PC-3 (cell line): ENCODE measurements at places on chromosomes 7 and 10. TPM values are rescaled to one million over a fixed set of nuclear protein-coding genes. Genes with fewer than 3 reads are reported as not detected.

Gene POT1
- total RNA-seq: 18.7 and 20.2 TPM in 2 replicates

- no peak overlapping the region for H3K27ac ChIP-seq
- H3K27me3 ChIP-seq: no peaks in the 10 kb centered on the region
- DNase-seq: peak; percentile 77
- H3K36me3 ChIP-seq: no peaks in the 10 kb centered on the region
- H3K4me3 ChIP-seq: no peak overlapping the region
Measured at GRCh38 chr10:79380125-79380945, 33.1 kb downstream of the PPIF start.

DNA sequence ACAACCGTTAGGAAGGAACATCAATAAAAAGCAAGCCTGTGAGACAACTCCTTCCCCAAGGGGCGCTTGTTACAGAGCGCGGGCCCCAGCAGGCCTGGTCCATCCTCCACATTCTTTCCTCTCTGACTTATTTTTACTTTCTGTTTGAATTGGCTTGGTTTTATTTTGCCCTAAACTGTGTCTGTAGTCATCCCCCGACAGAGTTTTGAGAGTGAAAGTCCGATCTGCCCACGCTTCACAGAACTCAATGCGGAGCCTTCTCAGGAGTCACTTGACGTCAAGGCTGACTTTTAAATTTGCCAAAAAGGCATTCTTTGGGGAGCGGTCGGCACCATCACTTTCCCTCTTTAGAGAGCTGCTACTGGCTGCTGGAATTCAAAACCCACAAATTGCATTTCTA, 150.1 kb upstream of the KLF6 start:
- peaks cover 11% of the 10 kb centered on the region for H3K4me1 ChIP-seq
- no peak overlapping the region for H3K4me3 ChIP-seq
- DNase-seq: no peak
- H3K27ac ChIP-seq: peak overlapping the region; percentile 58

Gene PARP12
- total RNA-seq: 25.5 and 28.1 TPM in 2 replicates

- no peak for DNase-seq
- no peaks in the 10 kb centered on the region for H3K36me3 ChIP-seq
- H3K27ac ChIP-seq: no peak overlapping the region
- no peaks in the 10 kb centered on the region for H3K4me1 ChIP-seq
Measured at GRCh38 chr10:48462482-48463020, 142.3 kb downstream of the ARHGAP22 start.

DNA sequence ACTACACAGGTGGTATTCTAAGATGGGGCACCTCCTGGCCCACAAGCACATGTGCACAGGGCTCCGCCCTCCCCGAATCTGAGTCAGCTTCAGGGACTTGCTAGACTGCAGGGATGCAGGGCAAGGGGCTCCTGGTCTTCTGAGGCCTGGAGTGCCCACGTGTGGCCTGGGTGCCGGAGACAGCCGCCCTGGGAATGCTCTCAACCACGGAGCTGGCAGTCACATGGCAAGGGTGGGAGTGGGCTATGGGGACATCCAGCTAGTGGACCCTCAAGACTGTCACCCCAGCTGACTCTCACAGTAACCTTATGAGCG, 42.7 kb downstream of the CFAP46 start:
- peaks cover 43% of the 10 kb centered on the region for H3K27me3 ChIP-seq
- H3K27ac ChIP-seq: no peak overlapping the region
- no peaks in the 10 kb centered on the region for H3K4me1 ChIP-seq
- DNase-seq: no peak
- H3K36me3 ChIP-seq: no peaks in the 10 kb centered on the region
- H3K4me3 ChIP-seq: no peak overlapping the region

Gene EPHA1
- total RNA-seq: 43.9 and 46.4 TPM in 2 replicates

GRCh38 chr10:130498934-130499333, 362.7 kb downstream of the GLRX3 start:
- no peak overlapping the region for H3K4me3 ChIP-seq
- H3K36me3 ChIP-seq: no peaks in the 10 kb centered on the region
- H3K27me3 ChIP-seq: no peaks in the 10 kb centered on the region
- no peak overlapping the region for H3K27ac ChIP-seq
- no peaks in the 10 kb centered on the region for H3K4me1 ChIP-seq

GRCh38 chr10:22821501-22821900, 106.4 kb upstream of the ARMC3 start:
- peaks cover 57% of the 10 kb centered on the region for H3K4me1 ChIP-seq
- peak; percentile 37 for DNase-seq
- H3K4me3 ChIP-seq: no peak overlapping the region
- no peaks in the 10 kb centered on the region for H3K36me3 ChIP-seq

- H3K4me1 ChIP-seq: peaks cover 18% of the 10 kb centered on the region
- H3K27ac ChIP-seq: peak overlapping the region; percentile 100
- H3K36me3 ChIP-seq: no peaks in the 10 kb centered on the region
Measured at GRCh38 chr7:104943502-104944343, 70.3 kb upstream of the KMT2E start.

- no peaks in the 10 kb centered on the region for H3K27me3 ChIP-seq
- H3K36me3 ChIP-seq: no peaks in the 10 kb centered on the region
- no peak for DNase-seq
Measured at GRCh38 chr7:44373418-44373740, 48.0 kb upstream of the CAMK2B start.

Gene NEUROG3
- total RNA-seq: not detected in 2 replicates

Gene VPS41
- 23.2 and 35.2 TPM in 2 replicates for total RNA-seq

DNA sequence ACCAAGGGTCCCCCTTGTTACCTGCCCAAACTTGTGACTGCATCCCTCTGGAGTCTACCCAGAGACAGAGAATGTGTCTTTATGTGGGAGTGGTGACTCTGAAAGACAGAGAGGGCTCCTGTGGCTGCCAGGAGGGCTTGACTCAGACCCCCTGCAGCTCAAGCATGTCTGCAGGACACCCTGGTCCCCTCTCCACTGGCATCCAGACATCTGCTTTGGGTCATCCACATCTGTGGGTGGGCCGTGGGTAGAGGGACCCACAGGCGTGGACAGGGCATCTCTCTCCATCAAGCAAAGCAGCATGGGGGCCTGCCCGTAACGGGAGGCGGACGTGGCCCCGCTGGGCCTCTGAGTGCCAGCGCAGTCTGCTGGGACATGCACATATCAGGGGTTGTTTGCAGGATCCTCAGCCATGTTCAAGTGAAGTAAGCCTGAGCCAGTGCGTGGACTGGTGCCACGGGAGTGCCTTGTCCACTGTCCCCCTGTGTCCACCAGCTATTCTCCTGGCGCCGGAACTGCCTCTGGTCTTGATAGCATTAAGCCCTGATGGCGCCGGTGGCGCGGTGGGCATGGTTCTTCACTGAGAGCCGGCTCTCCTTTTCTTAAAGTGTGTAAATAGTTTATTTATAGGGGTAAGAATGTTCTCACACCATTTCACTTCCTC, 19.4 kb upstream of the SH2D4B start:
- no peaks in the 10 kb centered on the region for H3K36me3 ChIP-seq
- no peak overlapping the region for H3K4me3 ChIP-seq
- no peak overlapping the region for H3K27ac ChIP-seq

DNA sequence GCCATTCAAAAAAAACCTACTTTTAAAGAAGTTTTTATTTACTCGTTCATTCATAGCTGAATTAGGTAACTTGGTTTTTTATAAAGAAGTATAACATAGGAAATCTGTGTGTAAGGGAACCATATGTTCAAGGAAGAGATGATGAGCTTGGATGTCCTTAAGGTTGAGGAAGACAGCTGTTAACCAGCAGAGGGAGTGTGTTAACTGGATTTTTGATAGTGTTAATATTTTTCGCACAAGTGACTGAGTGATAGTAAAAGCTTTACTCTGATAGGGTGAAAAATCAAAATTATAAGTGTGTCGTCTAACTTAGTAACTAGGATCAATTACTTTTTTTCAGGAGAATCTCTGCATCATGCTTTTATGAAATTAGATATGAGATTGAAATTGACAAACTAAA, 134.7 kb downstream of the ARL5B start:
- H3K4me1 ChIP-seq: no peaks in the 10 kb centered on the region

DNA sequence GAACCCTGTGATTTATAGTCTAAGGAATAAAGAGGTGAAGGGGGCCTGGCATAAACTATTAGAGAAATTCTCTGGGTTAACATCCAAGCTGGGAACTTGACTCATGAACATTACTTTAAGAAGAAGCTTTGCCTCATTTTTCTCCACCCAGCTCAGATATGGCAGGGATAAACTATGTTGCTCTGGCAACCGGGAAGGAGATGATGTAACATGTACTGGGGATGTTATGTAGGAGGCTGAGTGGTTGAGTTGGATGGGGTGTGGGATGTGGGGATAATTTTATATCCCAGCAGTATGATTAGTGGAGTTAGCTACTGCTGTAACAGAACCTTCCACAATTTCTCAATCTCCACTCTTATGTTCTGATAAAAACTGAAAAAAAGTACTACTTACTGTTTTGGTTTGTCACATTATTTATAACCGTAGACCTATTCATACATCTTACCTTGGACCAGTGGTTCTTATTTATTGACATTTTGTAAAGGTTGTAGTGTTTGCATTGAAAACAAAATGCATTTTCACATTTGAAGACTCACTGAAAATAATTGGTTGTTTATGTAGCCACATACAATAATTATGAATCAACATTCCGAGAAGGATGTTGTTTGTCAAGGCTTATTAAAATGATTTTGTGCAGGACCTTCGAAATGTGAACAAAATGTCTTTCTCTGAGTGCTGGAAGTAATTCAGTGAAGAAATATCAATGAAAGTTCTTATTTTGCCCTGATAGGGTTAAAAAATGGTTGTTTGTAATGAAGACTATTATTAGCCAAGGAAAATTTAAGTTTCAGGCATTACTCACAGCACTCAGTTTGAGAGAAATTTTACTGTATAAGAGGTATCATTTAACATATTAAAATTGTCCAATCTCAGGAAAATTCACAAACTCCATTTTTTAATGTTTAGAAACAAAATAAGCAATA, 1.3 kb downstream of the OR2F2 start:
- H3K27ac ChIP-seq: no peak overlapping the region
- no peaks in the 10 kb centered on the region for H3K27me3 ChIP-seq
- H3K4me3 ChIP-seq: no peak overlapping the region
- no peak for DNase-seq
- no peaks in the 10 kb centered on the region for H3K4me1 ChIP-seq
- H3K36me3 ChIP-seq: no peaks in the 10 kb centered on the region

- peak; percentile 4 for DNase-seq
- H3K36me3 ChIP-seq: no peaks in the 10 kb centered on the region
- no peaks in the 10 kb centered on the region for H3K27me3 ChIP-seq
- H3K27ac ChIP-seq: no peak overlapping the region
Measured at GRCh38 chr7:86991771-86992191, 67.7 kb downstream of the ELAPOR2 start.

DNA sequence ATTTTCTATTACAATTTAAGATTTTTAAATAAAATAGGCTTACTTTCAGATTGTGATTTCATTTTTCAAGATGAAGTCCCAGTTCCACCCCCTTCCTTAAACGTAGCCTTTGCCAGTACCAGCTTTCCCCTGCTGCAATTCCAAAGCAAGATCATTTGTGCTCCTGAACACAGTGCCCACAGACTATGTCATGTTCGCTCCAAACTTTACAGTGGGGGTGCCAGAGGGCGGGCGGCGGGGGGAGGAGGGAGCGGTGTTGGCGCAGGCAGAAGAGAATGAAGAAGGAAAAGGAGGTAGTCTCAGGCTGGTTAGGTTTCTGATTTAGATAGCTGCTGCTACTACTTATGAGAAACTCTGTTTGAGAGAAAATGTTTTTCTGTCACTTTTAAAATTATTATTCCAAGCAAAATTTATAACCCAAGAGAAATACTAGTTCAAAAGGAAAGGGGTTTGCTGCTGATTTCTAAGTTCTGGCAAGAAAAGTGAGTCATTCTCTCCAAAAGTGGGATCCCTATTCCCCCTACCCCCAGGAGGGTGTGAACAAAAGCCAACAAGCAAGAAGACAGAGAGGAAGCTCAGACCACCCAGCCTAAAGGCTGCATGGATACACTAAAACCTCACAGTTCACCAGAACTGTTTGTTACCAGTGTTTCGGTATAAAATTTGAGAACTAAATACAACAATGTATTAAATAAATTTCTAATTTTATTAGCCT, 109.6 kb downstream of the SRPK2 start:
- no peak for DNase-seq
- H3K27me3 ChIP-seq: no peaks in the 10 kb centered on the region
- H3K36me3 ChIP-seq: no peaks in the 10 kb centered on the region
- no peak overlapping the region for H3K27ac ChIP-seq
- no peak overlapping the region for H3K4me3 ChIP-seq
- peaks cover 8% of the 10 kb centered on the region for H3K4me1 ChIP-seq

DNA sequence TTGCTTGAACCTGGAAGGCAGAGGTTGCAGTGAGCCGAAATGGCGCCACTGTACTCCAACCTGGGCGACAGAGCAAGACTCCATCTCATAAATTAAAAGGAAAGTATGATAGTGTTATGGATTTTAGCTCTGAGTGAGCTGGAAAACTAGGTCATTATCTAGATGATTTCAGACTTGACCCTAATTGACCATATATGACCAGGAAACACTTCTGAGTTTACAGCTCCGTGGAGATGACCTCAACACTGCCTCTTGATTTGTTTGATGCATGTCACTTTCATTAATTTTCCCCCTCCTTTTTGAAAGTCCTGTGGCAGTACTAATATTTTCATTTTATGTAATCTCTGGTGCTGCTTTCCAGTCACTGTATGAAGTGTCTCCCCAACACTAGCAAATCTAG, 7.8 kb upstream of the SEC61A2 start:
- no peaks in the 10 kb centered on the region for H3K4me1 ChIP-seq
- H3K27ac ChIP-seq: no peak overlapping the region
- H3K27me3 ChIP-seq: no peaks in the 10 kb centered on the region
- H3K4me3 ChIP-seq: no peak overlapping the region
- no peak for DNase-seq

GRCh38 chr7:139942636-139943035, 113.6 kb downstream of the TBXAS1 start:
- H3K36me3 ChIP-seq: 0 out of 2 replicates have a peak, but pooled peaks cover 5% of the 10 kb centered on the region
- no peak for DNase-seq
- no peak overlapping the region for H3K4me3 ChIP-seq
- H3K27me3 ChIP-seq: no peaks in the 10 kb centered on the region
- no peak overlapping the region for H3K27ac ChIP-seq
- H3K4me1 ChIP-seq: no peaks in the 10 kb centered on the region

Gene TRPV5
- not detected in 2 replicates for total RNA-seq

DNA sequence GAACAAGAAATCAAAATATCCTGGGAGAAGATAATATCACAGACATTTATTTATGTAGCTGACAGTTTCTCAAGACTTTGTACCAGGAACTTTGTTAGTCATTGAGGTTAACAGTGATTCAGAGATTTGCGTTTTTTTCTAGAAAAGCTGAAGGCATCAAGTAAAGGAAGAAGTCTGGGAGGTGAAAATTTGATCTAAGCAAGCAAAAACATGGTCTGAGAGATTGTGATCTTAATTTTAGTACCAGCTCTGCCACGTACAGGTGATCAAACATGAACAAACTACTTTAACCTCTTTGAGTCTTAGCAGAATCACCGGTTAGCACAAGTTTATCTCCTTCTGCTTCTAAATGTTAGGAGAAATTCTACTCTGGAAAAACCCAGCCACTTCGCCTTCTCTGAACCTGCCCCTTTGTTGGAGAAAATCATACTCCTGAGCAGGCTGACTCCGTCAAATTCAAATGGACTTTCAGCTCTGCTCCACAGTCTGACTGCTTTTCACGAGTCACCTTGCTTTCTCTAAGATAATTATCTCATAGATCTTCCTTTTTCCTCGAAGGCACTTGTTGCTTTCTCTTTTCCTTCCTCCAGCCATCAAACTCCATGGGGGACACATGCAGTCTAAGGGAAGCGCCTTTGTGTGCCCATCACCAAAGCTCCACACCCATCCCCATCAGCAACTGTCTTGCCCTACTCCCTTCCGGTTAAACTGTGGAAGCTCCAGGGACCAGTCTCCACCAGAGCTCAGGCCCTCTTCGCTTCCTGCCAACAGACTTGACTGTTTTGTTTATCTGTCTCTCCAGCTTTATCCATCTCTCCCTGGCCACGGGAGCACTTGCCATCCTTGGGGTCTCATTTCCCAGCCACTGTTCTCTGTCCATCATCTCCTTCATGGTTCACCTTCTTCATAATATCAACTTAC, 86.3 kb downstream of the PRKCQ start:
- no peaks in the 10 kb centered on the region for H3K4me1 ChIP-seq
- H3K27ac ChIP-seq: no peak overlapping the region
- H3K36me3 ChIP-seq: no peaks in the 10 kb centered on the region
- no peak overlapping the region for H3K4me3 ChIP-seq
- peaks cover 84% of the 10 kb centered on the region for H3K27me3 ChIP-seq

Gene TAC1
- not detected in 2 replicates for total RNA-seq
